ENCODE measurements at places on chromosomes 4 and X.

- DNase-seq = no peak
These were observed 123.9 kb downstream of the ATP8A1 start for GRCh38 chr4:42533042-42533441.

DNA sequence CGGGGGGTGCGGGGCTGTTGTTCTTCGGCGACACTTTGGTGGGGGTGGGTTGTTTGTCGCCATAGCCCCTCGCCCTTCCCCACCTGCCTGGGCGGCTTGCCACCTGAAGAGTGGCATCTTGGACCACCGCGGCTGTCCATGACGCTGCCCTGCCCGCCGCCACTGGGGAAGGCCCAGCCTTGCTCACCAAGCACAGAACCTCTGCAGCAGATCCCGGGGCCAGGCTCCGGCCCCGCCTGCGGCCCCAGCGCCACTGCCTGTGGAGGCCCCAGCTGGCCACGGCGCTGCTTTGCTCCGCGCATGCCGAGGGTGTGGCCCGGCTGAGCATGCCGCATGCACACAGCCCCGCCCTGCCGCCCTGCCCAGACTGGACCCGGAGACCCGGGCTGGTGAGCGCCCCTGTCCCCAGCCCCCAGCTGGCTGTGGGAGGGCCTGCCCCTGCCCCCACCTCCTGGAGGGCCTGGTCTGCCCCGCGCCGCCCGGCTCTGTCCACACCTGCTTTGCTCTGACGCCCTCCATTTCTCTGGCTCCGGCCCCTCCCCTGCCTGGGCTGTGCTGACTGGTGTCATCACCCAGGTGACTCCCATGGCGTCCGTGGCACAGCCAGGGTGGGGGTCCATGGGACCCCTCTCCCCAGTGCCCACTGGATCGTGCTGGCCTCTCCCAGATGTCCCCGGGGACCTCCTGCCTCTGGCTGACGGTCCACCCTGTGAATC, 5.3 kb downstream of the NAT8L start:
- DNase-seq = no peak

DNA sequence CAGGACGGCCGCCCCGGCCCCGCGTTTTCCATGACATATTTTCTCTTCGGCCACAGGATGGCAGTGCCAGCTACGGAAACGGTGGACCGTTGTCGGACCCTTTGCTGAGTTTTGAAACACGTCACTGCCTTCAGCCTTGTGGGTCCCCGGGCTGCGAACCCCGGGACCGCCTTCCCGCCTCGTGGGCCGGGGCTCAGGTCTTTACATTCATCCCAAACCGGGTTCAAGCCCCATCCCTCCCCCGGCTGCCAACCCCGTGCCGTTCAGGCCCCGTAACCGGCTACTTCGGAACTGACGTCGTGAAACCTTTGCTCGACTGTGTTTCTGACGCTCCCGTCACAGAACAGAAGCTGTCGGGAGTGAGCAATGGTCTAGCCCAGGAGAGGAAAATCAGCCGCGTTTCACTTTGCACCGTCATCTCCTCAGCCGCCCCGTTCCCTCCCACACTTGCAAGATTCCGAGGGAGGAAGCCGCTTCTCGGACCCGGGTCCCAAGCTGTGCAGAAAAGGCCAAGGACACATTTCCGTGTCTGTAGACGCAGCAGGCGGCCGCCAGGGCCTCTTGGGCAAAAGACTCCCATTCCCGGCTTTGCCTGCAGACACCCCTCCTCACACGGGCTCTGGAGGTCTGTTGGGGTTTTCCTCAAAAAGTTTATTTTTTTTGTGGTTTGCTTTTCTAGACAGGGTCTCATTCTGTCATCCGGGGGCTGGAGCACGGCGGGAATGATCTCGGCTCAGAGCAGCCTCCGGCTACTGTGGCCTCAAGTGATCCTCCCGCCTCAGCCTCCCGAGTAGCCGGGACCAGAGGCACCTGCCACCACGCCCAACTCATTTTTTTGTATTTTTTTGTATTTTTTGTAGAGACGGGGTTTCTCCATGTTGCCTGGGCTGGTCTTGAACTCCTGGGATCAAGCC, 41.4 kb upstream of the PPP2R3B start:
- DNase-seq = no peak

DNA sequence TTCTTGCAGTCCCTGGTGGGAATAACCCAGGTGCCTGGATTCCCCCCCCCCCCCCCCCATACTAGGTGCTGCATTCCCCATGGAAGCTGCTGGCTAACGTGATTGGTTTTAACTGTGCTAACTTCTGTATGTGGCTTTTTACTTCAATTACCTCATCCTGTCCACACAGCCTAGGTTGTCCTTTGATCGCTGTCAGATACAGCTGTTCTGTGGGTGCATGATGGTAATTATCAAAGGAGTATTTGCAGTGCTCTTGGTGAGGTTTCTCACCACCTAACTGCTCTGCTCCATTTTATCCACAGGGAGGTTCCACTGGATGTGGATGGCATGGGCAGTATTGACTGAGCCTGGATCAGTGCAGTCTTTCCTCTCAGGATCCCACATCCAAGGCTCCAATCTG, 93.0 kb downstream of the ZNF518B start:
- DNase-seq = no peak

GRCh38 chrX:9530848-9531274, 66.0 kb downstream of the TBL1X start:
- peak; percentile 68 for DNase-seq

GRCh38 chr4:55706541-55706940, 70.4 kb upstream of the NMU start:
- no peak for DNase-seq

GRCh38 chr4:84503495-84504437, 4.7 kb upstream of the NKX6-1 start:
- peak; percentile 50 for DNase-seq

GRCh38 chrX:44484607-44485146, 58.0 kb downstream of the FUNDC1 start:
- DNase-seq = no peak

DNA sequence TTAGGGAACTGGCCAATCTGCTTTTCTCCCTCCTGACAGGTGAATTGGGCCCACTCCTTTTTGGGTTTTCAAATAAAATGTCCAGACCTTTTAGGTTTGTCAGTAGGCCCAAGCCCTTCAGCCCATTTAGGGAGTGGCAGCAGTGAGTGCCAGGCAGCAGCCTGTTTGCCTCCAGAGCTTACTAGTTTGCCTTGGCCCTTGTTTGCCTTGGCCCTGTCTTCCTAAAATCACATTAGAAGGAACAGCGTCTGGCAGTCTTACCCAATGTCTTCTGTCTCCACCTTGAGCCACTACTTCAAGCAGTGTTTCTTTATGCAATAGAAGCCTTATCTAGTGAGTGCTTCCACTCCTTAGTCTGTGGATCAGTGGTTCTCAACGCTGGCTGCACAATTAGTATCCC, 117.1 kb downstream of the TMEM164 start:
- no peak for DNase-seq
